OCI-M1 (cell line): ENCODE measurements at places on chromosomes 3 and 15.
A peak's percentile ranks its signal among the peaks of the same experiment; 100 is the strongest.

GRCh38 chr3:78857494-78858111 lies 910.2 kb downstream of the ROBO1 start:
- peak; percentile 6 for DNase-seq

GRCh38 chr15:32651229-32651837 lies 9.8 kb downstream of the SCG5 start:
- peak; percentile 77 for DNase-seq

- peak; percentile 17 for DNase-seq
Observed at GRCh38 chr3:52454250-52454937, 553 bp upstream of the TNNC1 start.

- no peak for DNase-seq
Observed at GRCh38 chr3:126468028-126468891, 7.4 kb downstream of the ZXDC start.

- DNase-seq, result no peak
Observed at GRCh38 chr15:40990080-40990479, 36.8 kb downstream of the CHAC1 start.

DNA sequence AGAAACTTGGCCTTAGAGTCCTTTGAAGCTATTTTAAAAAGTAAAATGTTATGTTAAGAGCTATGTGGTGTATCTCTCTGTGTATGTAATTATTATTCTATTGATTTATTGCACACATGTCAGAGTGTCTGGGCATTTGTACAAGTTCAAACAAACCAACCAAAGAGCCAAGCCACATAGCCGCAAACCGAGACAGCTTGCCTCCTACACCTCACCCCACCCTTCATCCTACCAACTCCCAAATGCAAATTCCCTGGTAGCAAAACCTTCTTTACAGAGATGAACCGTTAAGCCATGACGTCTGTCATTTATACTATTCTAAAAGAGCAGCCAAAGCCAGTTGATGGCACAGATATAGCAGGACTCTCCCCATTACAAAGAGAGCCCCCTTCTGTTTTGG lies 332.3 kb downstream of the ERC2 start:
- no peak for DNase-seq

- DNase-seq, result no peak
Observed at GRCh38 chr15:100762913-100763834, 116.5 kb upstream of the ALDH1A3 start.

DNA sequence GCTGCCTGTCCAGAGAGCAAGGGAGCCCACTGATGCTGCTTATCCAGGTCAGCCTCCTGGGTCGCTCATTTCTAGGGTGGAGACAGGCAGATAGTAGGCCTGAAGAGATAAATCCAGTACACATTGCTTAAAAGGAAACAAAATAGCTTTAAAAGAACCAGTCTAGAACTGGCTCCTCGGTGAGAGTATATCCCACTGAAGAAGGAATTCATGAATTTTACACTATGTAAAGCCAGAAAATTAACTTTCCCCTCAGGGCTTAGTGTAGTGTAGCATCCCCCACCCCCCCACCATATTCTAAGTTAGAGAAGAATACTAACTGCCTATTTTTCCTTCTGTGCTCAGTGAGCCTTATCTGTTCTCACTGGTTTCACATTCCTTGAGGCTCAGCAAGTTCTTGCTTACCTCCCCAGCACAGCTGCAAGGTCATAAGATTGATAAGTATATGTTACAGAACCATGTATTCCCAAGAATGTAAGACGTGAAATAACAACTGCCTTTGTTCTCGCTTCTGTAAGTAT lies 30.5 kb upstream of the NOX5 start:
- DNase-seq, result peak; percentile 93

GRCh38 chr3:109363634-109364033 lies 26.3 kb upstream of the DPPA4 start:
- no peak for DNase-seq

GRCh38 chr3:133237380-133237779 lies 162.5 kb upstream of the BFSP2 start:
- no peak for DNase-seq

- DNase-seq, result no peak
Observed at GRCh38 chr3:125055331-125055912, 375 bp downstream of the HEG1 start.
